ENCODE measurements at places on chromosomes 16 and 17. TPM values are rescaled to one million over a fixed set of nuclear protein-coding genes. Genes with fewer than 3 reads are reported as not detected.

Gene MYO15A
- total RNA-seq: 0.11 TPM

- no peak for DNase-seq
These were observed 130.0 kb downstream of the KATNIP start for GRCh38 chr16:27679899-27680298.

Gene CCDC154
- total RNA-seq: 0.81 TPM

Gene ZG16B
- total RNA-seq: not detected

DNA sequence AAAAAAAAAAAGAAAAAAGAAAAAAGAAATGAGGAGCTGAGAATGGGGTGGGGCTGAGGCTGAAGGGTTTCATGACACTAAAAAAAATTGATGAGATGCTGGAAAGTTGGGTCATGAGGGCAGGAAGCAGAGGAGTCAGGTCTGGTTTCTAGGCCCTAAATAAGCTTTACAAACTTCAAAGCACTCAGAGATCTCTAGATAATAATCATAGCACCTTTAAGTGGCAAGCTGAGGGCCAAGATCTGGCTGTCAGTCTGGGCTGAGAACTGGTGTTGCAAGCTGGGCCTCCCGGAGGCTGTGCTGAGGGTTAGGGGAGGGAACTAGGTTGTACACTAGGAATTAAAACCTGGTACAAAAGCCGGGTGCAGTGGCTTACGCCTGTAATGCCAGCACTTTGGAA is 6.4 kb downstream of the ZNF764 start:
- DNase-seq: no peak

GRCh38 chr17:64254755-64255154 is 8.3 kb downstream of the TEX2 start:
- DNase-seq: no peak

GRCh38 chr16:75433732-75434413 is 570 bp upstream of the CFDP1 start:
- DNase-seq: peak; percentile 50

- no peak for DNase-seq
These were observed 47.9 kb downstream of the SCPEP1 start for GRCh38 chr17:57025876-57026275.

DNA sequence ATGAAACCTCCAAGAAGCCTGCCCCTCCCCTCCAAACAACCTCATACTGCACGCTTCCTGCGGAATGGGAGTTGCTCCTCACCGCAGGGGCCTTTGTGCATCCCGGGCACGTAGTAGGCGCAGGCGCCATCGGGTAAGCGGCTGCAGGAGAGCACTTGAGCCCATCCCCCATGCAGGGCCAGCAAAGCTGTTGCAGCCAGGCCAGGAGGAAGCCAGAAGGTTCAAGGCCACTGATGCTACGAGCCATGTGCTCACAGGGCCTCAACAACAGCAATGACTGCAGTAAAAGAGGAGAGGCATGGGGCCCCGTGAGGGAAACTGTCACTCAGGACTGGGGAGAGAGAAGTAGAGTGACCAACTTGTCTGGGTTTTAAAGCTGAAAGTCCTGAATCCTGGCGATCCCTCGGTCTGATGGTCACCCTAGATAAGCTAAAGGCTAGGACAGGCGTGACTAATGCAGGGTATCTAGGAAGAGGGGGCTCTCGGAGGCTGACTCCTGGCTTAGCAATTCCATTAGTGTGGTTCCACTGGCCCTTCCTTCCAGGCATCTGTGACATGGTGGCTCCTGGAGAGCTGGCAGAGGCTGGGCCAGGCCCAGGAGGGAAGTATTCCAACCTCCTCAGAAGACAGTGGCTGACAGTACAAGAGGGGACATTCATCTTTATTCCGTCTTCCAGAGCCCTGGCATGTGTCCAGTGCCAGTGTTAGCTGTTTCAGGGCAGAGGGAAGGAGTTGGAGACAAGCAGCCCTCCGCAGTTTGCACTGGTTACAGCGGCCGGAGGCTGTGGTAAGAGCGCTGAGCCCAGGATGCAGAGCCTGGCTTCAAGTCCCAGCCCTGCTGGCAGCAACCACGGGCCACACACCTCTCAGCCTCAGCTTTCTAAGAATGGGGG is 20.8 kb downstream of the GOSR2 start:
- peak; percentile 53 for DNase-seq

Gene TANC2
- 6.4 TPM for total RNA-seq

Gene ATP2C2
- not detected for total RNA-seq

DNA sequence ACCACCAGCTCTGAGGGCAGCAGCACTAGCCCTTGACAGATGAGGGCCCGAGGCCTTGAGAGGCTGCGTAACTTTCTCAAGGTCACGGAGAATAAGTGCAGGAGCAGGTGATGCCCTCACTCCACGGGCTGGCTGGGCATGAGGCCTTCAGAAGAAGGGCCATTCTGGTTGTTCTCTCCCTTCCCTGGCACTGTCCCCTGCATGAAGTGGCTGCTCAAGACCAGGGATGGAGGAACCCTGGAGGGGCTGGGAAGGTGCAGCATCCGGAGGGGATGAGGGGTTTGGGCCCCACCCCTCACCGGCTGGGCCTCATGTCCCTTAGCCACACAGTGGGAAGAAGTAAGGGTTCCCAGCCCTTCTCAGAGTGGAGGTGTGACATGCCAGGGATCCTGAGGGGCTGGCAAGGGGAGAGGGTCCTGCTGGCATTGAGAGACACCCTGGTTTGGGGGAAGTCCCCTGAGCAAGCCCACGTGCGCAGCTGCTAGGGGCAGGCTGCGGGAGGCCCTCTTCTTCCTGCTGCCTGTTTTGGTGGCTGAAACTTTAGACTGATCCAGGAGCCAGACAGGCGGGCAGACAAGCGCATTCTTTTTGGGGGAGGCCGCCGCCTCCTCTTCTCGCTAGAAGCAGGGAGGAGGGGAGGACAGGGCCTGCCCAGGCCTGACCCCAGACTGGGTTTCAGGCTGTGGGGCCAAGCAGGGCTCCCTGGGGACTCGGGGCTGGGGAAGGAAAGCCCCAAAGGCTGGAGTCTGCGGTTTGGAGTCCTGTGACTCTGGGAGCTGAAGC is 74.0 kb downstream of the N4BP1 start:
- peak; percentile 78 for DNase-seq

GRCh38 chr17:4862720-4863119 is 29.6 kb downstream of the MINK1 start:
- DNase-seq: no peak

DNA sequence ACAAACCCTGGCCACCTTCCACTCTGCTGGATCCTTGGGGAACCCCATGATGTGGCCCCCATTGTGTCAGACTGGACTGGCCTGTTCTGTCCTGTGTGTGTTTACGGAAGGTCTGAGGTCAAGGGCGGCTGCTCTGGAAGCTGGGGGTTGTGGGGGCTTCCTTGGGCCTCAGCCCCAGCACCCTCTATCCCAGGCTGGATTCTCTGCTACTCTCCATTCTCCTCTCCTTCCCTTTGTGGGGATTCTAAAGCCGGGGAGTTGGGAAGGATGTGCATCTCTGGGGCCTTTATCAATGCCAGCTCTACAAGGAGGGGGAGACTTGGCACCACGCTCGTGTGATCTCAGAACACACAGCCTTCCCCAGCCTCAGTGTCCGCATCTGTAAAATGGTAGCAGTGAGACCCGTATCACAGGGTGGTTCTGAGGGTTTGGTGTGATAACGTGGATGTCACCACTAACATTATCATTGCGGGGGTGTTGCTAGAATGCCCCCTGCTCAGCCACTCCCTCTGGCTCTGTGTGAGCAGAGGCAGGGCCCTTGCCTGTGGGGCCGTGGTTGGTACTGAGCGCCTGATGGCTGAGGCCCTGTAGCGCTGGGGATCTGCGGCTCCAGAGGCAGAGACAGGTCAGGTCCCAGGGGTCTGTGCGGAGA is 18.1 kb downstream of the ADGRG1 start:
- DNase-seq: no peak

GRCh38 chr17:4807605-4808377 is 839 bp downstream of the PLD2 start:
- peak; percentile 49 for DNase-seq

Gene PLLP
- 3.2 TPM for total RNA-seq
